ENCODE measurements at places on chromosomes 4 and X. TPM values are rescaled to one million over a fixed set of nuclear protein-coding genes. Genes with fewer than 3 reads are reported as not detected.

USP17L10 gene
- not detected for total RNA-seq

DNA sequence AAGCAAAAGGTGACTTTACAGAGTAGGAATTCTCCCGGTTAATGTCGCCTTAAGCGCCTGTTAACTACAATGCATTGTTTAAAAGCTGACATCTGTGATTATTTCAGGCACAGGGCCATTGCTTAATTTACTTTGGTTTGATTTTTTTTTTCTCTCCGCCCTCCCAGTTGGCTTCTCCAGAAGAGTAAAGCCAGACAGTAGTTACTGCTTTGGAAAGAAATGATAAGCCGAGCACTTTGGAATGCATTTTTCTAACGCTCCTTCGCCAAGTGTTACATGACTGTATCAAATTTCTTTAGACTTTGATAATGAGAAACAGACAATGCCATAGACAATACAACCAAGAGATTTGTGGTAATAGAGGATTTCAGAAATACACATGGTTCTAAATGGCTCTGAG lies 383.0 kb upstream of the TENM3 start:
- no peak for DNase-seq
- H3K27me3 ChIP-seq, result no peaks in the 10 kb centered on the region
- H3K4me1 ChIP-seq, result no peaks in the 10 kb centered on the region
- no peak overlapping the region for H3K27ac ChIP-seq

USP17L17 gene
- not detected for total RNA-seq

- peak overlapping the region; percentile 82 for H3K27ac ChIP-seq
- peaks cover 18% of the 10 kb centered on the region for H3K4me1 ChIP-seq
- DNase-seq, result peak; percentile 37
- no peaks in the 10 kb centered on the region for H3K27me3 ChIP-seq
- H3K4me3 ChIP-seq, result peak overlapping the region; percentile 45
Measured at GRCh38 chrX:13167481-13168231, 123.2 kb upstream of the FAM9C start.

DNA sequence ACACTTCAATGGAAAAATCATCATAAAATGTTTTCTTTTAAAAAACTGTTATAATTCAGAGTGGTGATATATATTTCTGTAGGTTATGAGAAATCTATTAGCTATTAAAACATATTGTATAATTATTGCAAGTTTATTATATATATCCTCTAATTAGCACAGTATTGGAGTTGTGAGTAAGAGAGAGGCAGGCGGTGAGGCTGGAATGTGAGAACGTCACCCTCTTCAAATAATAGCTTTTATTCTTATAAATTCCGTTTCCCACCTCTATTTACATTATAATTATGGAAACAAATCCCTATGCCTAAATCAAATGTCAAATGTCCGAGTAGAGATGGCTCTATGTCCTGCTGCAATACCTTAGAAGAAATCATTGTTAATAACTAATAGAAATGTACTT lies 292.9 kb downstream of the ADGRL3 start:
- no peak for DNase-seq
- H3K27ac ChIP-seq, result no peak overlapping the region
- H3K36me3 ChIP-seq, result no peaks in the 10 kb centered on the region
- H3K4me1 ChIP-seq, result no peaks in the 10 kb centered on the region

DNA sequence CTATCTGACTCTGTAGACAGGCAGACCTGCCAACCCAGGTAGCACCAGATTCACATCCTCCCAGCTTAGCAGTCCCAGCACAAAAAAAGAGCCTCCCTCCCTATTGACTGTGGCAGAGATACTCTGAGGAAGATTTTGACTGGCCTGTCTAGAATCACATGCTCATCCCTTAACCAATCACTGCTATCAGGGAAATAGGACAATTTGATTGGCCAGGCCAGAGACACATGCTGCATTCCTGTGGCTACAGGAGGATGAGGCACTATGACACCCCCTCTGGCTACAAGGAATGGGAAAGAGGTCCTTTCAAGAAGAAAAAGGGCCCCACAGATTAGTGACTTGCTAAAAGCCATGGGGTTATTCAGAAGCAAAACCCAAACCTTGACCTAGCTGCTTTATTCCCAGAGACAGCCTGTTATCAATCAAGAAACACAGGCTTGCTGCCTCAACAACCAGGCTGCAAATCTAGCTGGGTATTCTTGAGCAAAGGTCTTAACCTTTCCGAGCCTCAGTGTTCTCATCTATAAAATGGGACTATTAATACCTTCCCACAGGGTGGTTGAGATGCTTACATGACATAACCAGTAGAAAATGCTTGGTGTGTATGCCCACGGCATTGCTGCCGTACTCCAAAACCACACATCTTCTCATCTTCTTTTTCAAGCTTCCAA lies 147.6 kb downstream of the BCOR start:
- H3K4me1 ChIP-seq, result peaks cover 10% of the 10 kb centered on the region
- no peaks in the 10 kb centered on the region for H3K36me3 ChIP-seq
- DNase-seq, result no peak
- H3K27me3 ChIP-seq, result no peaks in the 10 kb centered on the region
- no peak overlapping the region for H3K4me3 ChIP-seq

DNA sequence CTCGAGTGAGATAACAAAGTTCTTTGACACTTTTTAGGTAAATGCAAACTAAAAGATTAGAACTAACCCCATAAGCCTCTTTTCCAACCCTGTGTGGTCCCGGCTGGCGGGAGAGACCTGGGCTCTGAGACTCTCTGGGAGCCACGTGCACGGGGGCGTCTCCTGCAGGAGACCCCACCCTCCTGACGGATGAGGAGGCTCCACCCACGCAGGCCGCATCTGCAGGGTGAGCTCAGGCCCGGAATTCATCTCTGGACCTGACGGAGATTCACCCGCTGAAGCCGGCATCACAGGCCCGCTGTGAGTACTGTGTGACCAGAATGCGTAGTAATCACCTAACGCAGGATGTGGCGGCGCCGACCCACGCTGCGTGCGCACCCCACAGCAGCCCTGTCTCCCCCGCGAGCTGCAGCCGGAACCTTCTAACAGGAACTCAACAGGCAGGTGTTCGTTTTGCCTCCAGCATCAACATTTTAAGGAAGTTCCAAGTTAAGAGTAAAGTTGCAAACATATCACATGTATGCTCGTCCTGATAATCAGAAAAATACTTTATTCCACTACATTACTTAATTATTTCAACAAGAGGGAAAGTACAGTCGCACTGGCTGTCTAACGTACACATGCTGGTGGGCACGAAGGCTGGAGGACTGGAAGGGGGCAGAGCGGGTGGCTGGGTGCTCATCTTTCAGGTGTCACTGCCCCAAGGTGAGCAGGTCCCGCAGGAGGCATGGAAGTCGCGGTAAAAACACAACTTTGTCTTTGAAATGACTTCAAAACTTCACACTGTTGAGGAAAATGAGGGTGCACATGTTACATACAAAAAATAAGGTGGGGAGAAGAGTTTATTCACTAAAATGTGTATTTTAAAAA lies 44.5 kb downstream of the FGFRL1 start:
- H3K36me3 ChIP-seq, result peaks cover 1% of the 10 kb centered on the region
- H3K4me3 ChIP-seq, result peak overlapping the region; percentile 38
- DNase-seq, result peak; percentile 85
- H3K27ac ChIP-seq, result peak overlapping the region; percentile 26

KCTD8 gene
- not detected for total RNA-seq

DNA sequence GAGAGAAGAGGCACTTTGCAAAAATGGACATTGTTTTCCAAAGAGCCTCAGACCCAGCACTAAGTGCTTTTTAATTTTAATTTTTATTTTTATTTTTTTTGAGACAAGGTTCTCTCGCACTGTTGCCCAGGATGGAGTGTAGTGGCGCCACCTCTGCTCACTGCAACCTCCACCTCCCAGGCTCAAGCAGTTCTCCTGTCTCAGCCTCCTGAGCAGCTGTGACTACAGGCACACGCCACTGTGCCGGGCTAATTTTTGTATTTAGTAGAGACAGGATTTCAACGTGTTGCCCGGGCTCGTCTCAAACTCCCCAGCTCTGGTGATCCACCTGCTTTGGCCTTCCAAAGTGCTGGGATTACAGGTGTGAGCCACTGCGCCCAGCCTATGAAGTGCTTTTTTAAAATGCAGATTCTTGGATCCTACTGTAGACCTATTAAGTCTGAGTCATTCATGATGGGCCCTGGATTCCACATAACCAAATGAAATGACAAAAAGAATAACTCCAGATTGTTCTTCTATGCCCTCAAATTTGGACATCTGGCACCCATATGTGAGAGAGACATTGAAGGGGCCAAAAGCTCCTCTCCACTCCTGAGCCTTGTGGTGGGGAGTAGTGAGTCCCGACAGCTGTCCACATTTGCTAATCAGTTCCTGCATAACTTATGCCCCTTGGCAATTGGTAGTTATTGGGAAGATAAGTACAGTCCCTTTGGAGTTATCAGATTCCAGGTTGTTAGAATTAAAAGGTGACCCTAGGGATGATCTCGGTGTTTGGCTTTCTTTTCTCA lies 3.6 kb downstream of the NOCT start:
- H3K27ac ChIP-seq, result no peak overlapping the region
- no peak overlapping the region for H3K4me3 ChIP-seq
- no peaks in the 10 kb centered on the region for H3K27me3 ChIP-seq
- no peak for DNase-seq

DNA sequence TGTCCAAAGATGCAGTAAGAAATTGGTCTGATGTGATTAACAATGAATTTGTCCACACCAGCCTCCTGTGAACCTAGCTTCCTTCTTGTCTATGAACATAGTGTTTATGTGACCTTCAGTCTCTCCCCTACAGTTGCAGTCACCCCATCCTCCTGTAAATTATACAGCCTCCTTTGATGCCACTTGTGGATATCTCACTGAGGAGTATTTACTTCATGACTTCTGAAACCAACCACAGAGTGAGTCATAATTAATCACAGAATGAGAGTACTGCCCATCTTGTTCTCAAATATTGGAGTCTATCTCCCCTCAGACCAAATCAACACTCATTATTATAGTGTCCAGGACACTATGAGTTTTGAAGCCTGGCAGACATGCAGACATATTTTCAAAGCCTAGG lies 27.3 kb upstream of the XAGE2 start:
- no peaks in the 10 kb centered on the region for H3K36me3 ChIP-seq
- H3K27me3 ChIP-seq, result peaks cover under 1% of the 10 kb centered on the region

- no peak overlapping the region for H3K4me3 ChIP-seq
- DNase-seq, result no peak
- H3K27ac ChIP-seq, result no peak overlapping the region
Measured at GRCh38 chr4:123121241-123121907, 199.0 kb upstream of the NUDT6 start.

GRCh38 chr4:24594887-24595286 lies 10.5 kb upstream of the DHX15 start:
- H3K27me3 ChIP-seq, result peaks cover 2% of the 10 kb centered on the region
- peaks cover 10% of the 10 kb centered on the region for H3K36me3 ChIP-seq
- H3K4me3 ChIP-seq, result no peak overlapping the region
- no peak for DNase-seq
- H3K27ac ChIP-seq, result no peak overlapping the region

GRCh38 chrX:111914398-111915090 lies 38.6 kb downstream of the TRPC5OS start:
- no peaks in the 10 kb centered on the region for H3K27me3 ChIP-seq
- H3K4me3 ChIP-seq, result no peak overlapping the region
- H3K27ac ChIP-seq, result no peak overlapping the region
- H3K36me3 ChIP-seq, result no peaks in the 10 kb centered on the region

DNA sequence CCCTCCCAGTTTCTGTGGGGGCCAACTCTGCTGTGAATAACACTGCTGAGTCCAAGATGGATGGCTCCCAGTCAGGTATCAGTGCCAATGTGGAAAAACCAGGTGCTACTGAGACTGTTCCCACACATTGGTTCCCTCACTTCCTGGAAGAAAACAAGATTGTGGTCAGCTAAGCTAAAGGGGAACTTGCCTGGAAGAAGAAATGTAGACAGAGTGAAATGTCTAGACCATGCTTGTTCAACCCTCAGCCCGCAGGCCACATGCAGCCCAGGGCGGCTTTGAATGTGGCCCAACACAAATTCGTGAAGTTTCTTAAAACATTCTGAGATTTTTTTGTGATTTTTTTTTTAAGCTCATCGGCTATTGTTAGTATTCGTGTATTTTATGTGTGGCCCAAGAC lies 28.6 kb upstream of the UTP14A start:
- H3K4me3 ChIP-seq, result no peak overlapping the region
- H3K27me3 ChIP-seq, result no peaks in the 10 kb centered on the region
- no peak for DNase-seq
- no peaks in the 10 kb centered on the region for H3K36me3 ChIP-seq
- H3K4me1 ChIP-seq, result no peaks in the 10 kb centered on the region
- no peak overlapping the region for H3K27ac ChIP-seq

- no peak overlapping the region for H3K4me3 ChIP-seq
- H3K36me3 ChIP-seq, result no peaks in the 10 kb centered on the region
- no peak for DNase-seq
- H3K27ac ChIP-seq, result no peak overlapping the region
- H3K27me3 ChIP-seq, result no peaks in the 10 kb centered on the region
Measured at GRCh38 chr4:15457406-15458201, 12.1 kb upstream of the CC2D2A start.

- no peak overlapping the region for H3K27ac ChIP-seq
- no peaks in the 10 kb centered on the region for H3K36me3 ChIP-seq
- no peak overlapping the region for H3K4me3 ChIP-seq
Measured at GRCh38 chr4:181659202-181659601, 584.0 kb upstream of the TENM3 start.

DNA sequence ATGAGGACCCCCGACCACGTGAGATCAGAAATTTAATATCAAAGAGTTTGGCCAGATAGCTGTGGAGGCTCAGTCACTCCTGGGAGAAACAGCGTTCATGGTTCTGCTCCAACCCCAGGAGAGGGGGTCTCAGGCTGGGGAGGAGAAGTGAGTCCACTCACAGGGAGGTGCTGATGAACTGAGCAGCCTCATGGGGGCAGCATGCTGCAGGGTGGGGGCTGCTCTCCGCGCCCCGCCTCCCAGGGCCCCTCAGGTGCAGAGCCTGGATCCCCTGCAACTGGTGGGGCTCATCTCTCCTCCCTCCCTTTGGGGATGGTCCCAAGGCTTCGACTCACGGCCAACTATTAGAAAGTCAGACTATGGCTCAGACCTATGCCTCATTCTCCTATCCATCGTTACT lies 26.6 kb upstream of the C4orf50 start:
- peaks cover 7% of the 10 kb centered on the region for H3K27me3 ChIP-seq
- H3K36me3 ChIP-seq, result no peaks in the 10 kb centered on the region
- no peak overlapping the region for H3K4me3 ChIP-seq
- no peak for DNase-seq

DNA sequence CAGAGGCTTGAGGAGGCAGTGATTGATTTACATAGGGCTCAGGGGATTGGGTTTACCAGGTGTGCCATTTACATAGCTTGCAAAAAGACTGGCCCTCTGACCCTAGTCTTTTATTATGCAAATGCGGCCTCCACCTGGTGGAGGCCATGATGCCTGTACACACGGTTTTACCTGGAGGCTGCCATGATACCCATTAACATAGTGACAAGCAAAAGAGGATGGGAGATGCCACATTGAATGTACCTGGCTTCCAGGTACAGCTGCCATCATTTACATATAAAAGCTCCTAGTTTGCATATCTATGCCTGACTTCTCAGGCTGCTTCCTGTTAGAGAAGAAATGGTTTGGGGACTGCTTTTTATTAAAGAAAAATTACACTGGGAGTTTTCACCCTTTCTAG lies 72.0 kb downstream of the NEXMIF start:
- H3K4me3 ChIP-seq, result no peak overlapping the region
- no peaks in the 10 kb centered on the region for H3K27me3 ChIP-seq
- H3K27ac ChIP-seq, result no peak overlapping the region
- no peak for DNase-seq

FAM13A gene
- 1.6 TPM for total RNA-seq
